Activated CD8-positive, alpha-beta memory T cell treated with anti-CD3 and anti-CD28 coated beads, Interleukin-2, amount 10 ng/mL, durations not matched to agents 7 days and 5 days (primary cell): ENCODE measurements at places on chromosomes 6 and 20.
A peak's percentile ranks its signal among the peaks of the same experiment; 100 is the strongest.

- peaks cover 2% of the 10 kb centered on the region for H3K36me3 ChIP-seq
- H3K4me1 ChIP-seq, result peaks cover 24% of the 10 kb centered on the region
- H3K4me3 ChIP-seq, result no peak overlapping the region
- DNase-seq, result no peak
These were observed 29.9 kb downstream of the SGK1 start for GRCh38 chr6:134287859-134288537.

- no peak for DNase-seq
- no peaks in the 10 kb centered on the region for H3K27me3 ChIP-seq
- no peaks in the 10 kb centered on the region for H3K36me3 ChIP-seq
- no peaks in the 10 kb centered on the region for H3K4me1 ChIP-seq
- H3K4me3 ChIP-seq, result no peak overlapping the region
- no peak overlapping the region for H3K27ac ChIP-seq
These were observed 785.6 kb upstream of the GJE1 start for GRCh38 chr6:141347086-141347485.

DNA sequence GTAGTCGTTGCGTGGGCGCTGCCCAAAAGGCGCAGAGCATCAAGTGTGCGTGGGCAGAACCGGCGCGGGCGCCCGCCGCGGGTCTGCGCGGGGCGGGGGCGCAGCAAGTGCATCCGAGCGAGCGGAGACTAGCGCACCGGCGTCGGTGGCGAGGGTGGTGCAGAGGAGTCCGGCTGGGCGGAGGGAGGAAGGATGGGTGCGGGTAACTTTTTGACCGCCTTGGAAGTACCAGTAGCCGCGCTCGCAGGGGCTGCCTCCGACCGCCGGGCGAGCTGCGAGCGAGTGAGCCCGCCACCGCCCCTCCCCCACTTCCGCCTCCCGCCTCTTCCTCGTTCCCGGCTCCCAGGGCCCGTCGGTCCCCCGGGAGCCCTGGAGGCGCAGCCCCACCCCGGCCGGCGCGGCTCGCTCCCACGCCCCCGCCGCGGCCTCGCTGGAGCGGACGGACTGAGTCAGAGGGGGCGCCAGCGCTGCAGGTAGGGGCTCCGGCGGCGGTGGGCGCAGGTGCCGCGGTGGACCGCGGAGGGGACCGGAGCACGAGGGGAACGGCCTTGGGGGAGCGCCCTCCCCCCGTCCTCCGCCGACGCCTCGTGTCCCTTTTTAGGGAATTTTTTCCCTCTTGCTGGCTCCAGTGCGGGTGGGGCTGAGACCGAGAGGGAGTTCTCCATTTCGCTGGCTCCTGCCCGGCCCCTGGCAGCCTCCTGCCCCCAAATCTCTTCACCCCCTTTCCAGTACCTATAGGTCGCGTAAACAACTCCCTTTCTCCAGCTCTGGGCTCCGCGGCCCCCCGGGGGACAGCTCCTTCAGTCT, 1.6 kb upstream of the DBNDD2 start:
- H3K36me3 ChIP-seq, result peaks cover 11% of the 10 kb centered on the region
- no peak overlapping the region for H3K27ac ChIP-seq
- peaks cover 7% of the 10 kb centered on the region for H3K4me1 ChIP-seq

DNA sequence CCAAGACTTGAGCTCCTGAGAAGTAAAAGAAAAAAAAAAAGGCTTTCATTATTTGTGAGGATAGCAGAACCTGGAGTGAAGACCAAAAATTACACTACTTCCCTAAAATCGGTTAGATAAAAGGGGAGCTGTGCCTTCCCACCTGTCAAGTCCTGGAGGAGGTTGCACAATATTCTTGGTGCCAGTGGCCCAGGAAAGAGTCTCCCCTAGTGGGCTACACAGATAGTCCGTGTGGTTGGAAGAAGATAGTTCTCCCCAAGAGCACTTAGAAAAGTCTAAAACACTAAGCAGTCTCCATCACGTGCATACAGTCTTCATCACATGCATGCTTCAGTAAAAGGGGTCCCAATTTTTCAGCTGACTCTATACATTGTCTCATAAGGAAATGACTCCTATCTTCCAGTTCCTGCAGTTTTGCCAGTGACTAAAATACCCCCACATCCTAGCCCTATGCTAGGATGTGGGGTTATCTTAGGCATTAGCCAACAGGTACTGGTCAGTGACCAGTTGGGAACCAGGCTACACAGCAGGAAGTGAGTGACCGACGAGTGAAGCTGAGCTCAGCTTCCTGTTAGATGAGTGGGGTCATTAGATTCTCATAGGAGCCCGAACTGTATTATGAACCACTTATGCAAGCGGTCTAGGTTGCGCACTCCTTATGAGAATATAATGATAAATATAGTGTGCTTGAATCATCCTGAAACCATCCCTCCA, 199.5 kb upstream of the FAM83B start:
- H3K27ac ChIP-seq, result no peak overlapping the region
- H3K27me3 ChIP-seq, result no peaks in the 10 kb centered on the region
- DNase-seq, result no peak

DNA sequence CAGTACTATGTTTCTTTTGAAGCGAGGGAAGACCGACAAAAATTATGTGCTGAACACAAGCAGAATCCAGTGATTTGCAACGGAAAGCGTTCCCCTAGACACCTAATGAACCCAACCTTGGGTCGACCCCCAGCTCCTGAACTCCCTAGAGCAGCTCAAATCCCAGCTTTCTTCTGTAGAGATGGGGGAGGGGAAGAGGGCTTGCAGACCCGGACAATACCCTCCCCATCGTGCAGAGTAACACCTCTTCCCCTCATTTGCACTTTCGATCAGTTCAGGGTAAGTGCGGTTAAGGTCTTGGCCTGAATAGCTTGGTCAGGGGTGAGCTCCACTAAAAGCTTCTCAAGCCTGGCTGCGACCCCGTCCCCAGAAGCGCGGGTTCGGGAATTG, 404 bp downstream of the CEP162 start:
- peaks cover 4% of the 10 kb centered on the region for H3K36me3 ChIP-seq
- H3K4me3 ChIP-seq, result peak overlapping the region; percentile 90

DNA sequence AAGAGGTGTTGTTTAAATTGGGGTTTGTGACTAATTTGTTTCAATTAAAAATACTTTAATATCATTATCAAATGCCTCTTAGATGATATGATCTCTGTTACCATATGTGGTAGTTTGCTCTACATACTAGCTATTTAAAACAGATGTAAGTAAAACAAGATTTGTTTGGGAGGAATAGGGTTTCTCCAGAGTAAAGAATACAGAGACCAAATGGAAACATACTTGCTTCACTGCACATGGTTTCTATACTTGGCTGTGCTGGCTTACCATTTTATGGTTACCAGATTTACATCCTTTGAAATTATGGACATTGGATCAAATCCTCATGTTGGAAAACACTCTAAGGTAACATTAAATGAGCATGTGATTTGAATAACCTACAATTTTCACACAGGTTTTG, 588.3 kb downstream of the CD109 start:
- no peak for DNase-seq
- no peak overlapping the region for H3K27ac ChIP-seq
- no peak overlapping the region for H3K4me3 ChIP-seq
- H3K27me3 ChIP-seq, result no peaks in the 10 kb centered on the region
- no peaks in the 10 kb centered on the region for H3K4me1 ChIP-seq

GRCh38 chr6:159056432-159056831, 11.6 kb upstream of the TAGAP start:
- H3K4me1 ChIP-seq, result peaks cover 81% of the 10 kb centered on the region
- peak overlapping the region; percentile 71 for H3K27ac ChIP-seq
- H3K27me3 ChIP-seq, result no peaks in the 10 kb centered on the region
- H3K4me3 ChIP-seq, result no peak overlapping the region

GRCh38 chr20:42576167-42576566, 613.5 kb downstream of the PTPRT start:
- H3K4me1 ChIP-seq, result no peaks in the 10 kb centered on the region
- no peak overlapping the region for H3K4me3 ChIP-seq
- no peak overlapping the region for H3K27ac ChIP-seq
- H3K27me3 ChIP-seq, result no peaks in the 10 kb centered on the region
- H3K36me3 ChIP-seq, result no peaks in the 10 kb centered on the region

GRCh38 chr6:168730931-168731716, 290.1 kb downstream of the SMOC2 start:
- DNase-seq, result no peak
- H3K36me3 ChIP-seq, result no peaks in the 10 kb centered on the region
- no peaks in the 10 kb centered on the region for H3K4me1 ChIP-seq
- no peak overlapping the region for H3K4me3 ChIP-seq

DNA sequence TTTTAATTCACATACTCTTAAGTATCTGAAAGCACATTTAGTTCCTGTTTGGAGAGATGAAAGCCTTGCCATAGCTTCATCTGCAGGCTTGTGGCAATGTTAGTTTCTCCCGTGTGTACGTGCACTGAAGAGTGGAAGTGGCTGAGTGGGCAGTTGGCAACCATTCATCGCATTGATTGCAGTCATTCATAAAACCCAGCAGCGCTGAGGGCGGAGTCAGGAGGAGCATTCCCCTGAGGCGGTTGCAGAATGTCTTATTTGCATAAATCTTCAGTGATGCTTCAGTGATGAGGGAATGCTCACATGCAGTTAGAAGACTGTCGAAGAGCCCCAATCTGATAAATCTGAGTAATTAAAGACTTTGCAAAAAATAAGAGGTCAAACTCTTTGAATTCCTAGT, 79.1 kb downstream of the RIMS1 start:
- DNase-seq, result no peak
- no peak overlapping the region for H3K4me3 ChIP-seq
- no peaks in the 10 kb centered on the region for H3K27me3 ChIP-seq
- no peak overlapping the region for H3K27ac ChIP-seq
- H3K4me1 ChIP-seq, result no peaks in the 10 kb centered on the region
- H3K36me3 ChIP-seq, result no peaks in the 10 kb centered on the region

GRCh38 chr6:158314737-158315136, 2.5 kb downstream of the TULP4 start:
- peaks cover 34% of the 10 kb centered on the region for H3K36me3 ChIP-seq
- DNase-seq, result no peak
- H3K27ac ChIP-seq, result no peak overlapping the region
- H3K27me3 ChIP-seq, result no peaks in the 10 kb centered on the region

- H3K27me3 ChIP-seq, result no peaks in the 10 kb centered on the region
- DNase-seq, result no peak
- no peaks in the 10 kb centered on the region for H3K36me3 ChIP-seq
- no peaks in the 10 kb centered on the region for H3K4me1 ChIP-seq
- no peak overlapping the region for H3K27ac ChIP-seq
These were observed 313.7 kb upstream of the TBX18 start for GRCh38 chr6:85078058-85078457.

DNA sequence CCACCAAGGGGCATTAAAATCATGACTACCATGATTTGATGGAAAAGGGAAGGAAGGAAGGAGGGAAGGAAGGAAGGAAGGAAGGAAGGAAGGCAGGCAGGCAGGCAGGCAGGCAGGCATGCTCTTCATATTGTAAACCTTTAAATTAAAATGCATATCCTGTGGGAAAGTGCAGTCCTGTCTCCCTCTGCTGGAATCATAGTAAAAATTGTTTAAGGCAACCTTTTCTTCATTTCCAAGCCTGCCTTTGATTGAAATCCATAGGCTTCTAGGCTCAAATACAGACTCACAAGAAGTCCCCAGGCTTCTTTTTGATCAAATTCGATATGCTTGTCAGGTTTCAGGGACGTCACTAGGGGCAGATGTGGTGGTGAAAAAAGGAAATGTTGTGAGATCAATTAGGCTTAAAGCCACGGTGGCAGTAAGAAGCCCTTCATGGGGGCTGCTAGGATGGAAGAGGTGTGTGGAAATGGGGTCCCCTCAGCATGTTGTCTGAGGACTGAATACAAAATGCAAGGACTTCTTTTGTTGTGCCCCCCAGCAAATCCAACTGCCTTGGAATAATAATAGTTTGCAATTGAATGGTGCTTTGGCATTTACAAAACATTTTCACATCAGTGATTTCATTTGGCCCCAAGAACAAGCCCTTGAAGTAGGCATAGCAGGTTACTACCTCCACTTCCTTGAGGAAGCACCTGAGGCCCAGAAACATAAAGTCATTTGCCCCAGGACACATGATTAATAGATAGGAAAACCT, 25.6 kb upstream of the GABRR1 start:
- H3K27me3 ChIP-seq, result peaks cover 34% of the 10 kb centered on the region
- H3K4me1 ChIP-seq, result peaks cover 16% of the 10 kb centered on the region
- no peak overlapping the region for H3K4me3 ChIP-seq
- no peak overlapping the region for H3K27ac ChIP-seq

- peaks cover 21% of the 10 kb centered on the region for H3K4me1 ChIP-seq
- H3K36me3 ChIP-seq, result peaks cover 47% of the 10 kb centered on the region
- H3K4me3 ChIP-seq, result no peak overlapping the region
- H3K27ac ChIP-seq, result peak overlapping the region; percentile 70
- H3K27me3 ChIP-seq, result no peaks in the 10 kb centered on the region
- DNase-seq, result no peak
These were observed 81.4 kb downstream of the SERAC1 start for GRCh38 chr6:158086504-158087223.

GRCh38 chr6:55917751-55918415, 42.5 kb upstream of the BMP5 start:
- H3K27ac ChIP-seq, result no peak overlapping the region
- H3K4me3 ChIP-seq, result no peak overlapping the region
- no peaks in the 10 kb centered on the region for H3K36me3 ChIP-seq
- no peaks in the 10 kb centered on the region for H3K27me3 ChIP-seq
- DNase-seq, result no peak

DNA sequence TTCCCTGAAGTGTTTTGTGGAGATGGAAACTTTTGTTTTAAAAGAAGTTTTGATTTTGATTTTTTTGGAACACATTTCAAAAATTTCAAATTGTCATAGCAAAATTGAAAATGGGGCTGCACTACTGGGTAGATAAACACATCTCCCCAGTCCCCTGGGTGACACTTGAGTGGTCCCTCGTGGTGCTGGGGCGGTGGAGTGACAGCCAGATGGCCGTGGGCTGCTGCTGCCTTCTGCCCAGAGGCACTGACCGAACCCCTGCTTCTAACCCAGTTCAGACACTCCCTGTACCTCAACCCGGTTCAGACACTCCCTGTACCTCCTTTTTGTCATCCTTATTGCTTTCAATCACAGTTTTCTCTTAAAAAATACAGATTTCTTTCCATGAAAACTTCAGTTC, 69.9 kb upstream of the SYNJ2 start:
- H3K4me1 ChIP-seq, result peaks cover 16% of the 10 kb centered on the region
- no peak overlapping the region for H3K4me3 ChIP-seq
- no peak overlapping the region for H3K27ac ChIP-seq
- DNase-seq, result no peak
- H3K36me3 ChIP-seq, result peaks cover 26% of the 10 kb centered on the region
- H3K27me3 ChIP-seq, result no peaks in the 10 kb centered on the region

- DNase-seq, result peak; percentile 61
- peaks cover 44% of the 10 kb centered on the region for H3K4me1 ChIP-seq
- H3K36me3 ChIP-seq, result peaks cover 3% of the 10 kb centered on the region
- peak overlapping the region; percentile 92 for H3K27ac ChIP-seq
These were observed 619 bp downstream of the RREB1 start for GRCh38 chr6:7108196-7108963.

- peaks cover 12% of the 10 kb centered on the region for H3K36me3 ChIP-seq
- no peak overlapping the region for H3K27ac ChIP-seq
- no peak for DNase-seq
- H3K27me3 ChIP-seq, result no peaks in the 10 kb centered on the region
- peaks cover 11% of the 10 kb centered on the region for H3K4me1 ChIP-seq
These were observed 99.0 kb downstream of the FIG4 start for GRCh38 chr6:109790131-109790530.

GRCh38 chr20:23192469-23192868, 106.3 kb upstream of the CD93 start:
- no peak overlapping the region for H3K4me3 ChIP-seq
- no peaks in the 10 kb centered on the region for H3K4me1 ChIP-seq
- peaks cover 14% of the 10 kb centered on the region for H3K27me3 ChIP-seq
- H3K36me3 ChIP-seq, result no peaks in the 10 kb centered on the region
